Astrocyte (in vitro differentiated cells and primary cell): ENCODE measurements at places on chromosomes 13 and 19.

DNA sequence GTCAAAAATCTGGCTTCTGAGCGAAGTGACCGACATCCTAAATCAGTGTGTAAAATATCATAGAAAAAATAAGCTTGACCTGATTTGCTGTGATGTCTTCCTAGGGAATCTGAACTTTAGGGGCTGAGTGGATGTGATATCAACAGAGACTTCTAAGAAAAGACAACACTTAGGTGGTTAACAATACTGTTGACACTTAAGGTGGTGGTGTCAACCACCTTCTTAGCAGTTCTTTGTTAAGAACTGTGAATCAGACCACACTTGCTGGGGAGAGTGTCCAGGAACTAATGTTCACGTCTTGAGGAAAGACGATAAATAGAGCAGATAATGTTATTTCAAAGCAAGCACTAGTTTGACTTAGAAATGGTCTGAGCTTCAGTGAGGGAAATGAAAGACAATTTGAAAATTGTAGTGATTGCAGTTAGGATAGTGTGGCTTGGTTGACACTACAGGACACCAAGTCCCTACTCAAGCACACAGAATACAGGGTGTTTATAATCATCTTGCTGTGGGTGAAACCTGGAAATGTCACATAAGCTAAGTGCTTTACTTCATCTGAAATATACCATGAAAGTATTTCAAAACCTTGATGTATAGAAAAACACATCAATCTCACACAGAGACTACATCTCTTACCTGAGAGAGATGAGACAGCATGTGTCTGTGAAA is 1936.5 kb downstream of the PCDH9 start:
- no peak for DNase-seq

DNA sequence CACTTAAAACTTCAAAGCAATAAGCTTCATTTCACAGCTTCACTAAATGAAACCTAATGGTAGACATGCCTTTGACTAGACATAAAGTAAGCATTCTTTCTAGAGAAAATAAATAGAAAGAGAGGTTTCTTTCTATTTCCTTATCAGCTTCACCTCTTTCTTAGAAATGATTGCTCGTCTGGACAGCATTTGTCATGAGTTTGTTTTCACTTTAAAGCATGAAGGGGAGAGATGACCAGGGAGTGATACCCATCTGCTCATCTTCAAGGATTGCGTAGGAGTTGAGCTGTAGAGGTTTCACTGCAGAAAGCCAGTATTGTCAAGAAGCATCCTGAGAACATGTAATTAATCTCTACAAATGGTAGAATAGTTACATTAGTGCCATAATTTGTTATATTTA is 61.3 kb downstream of the COL4A2 start:
- no peak for DNase-seq

GRCh38 chr19:10228920-10229319 is 2.2 kb downstream of the S1PR2 start:
- no peak for DNase-seq

GRCh38 chr19:40281381-40282208 is 3.5 kb downstream of the AKT2 start:
- DNase-seq: no peak

GRCh38 chr13:113832205-113832604 is 31.7 kb downstream of the GAS6 start:
- no peak for DNase-seq

- no peak for DNase-seq
These were observed 9.7 kb downstream of the PCCA start for GRCh38 chr13:100098445-100099116.

GRCh38 chr13:27374126-27374613 is 50.2 kb upstream of the GTF3A start:
- no peak for DNase-seq

DNA sequence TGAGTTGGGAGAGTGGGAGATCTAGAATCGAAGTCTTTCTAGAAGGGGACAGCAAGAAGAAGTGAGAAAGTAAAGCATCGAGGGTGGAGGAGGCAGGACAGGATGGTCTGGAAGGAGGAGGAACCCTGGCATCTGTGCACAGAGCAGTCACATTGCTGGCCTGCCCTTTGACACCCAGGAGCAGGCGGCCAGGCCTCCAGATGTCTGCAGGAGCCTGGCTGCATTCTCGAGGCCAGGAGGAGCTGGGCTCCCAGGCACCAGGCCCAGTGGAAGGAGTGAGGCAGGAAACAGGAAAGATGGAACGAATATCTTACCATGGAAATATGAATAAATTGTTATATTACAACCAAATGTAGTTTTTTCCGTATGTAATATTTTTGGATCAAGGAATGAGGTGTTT is 27.7 kb upstream of the ARGLU1 start:
- DNase-seq: no peak

GRCh38 chr19:1311543-1312091 is 25.9 kb downstream of the EFNA2 start:
- DNase-seq: no peak

GRCh38 chr19:47240996-47241918 is 10.3 kb upstream of the BBC3 start:
- DNase-seq: peak; percentile 57
